Neural progenitor cell (in vitro differentiated cells): ENCODE measurements at places on chromosomes 12 and 14. TPM values are rescaled to one million over a fixed set of nuclear protein-coding genes. Genes with fewer than 3 reads are reported as not detected.

GRCh38 chr12:4960547-4960946 is 50.8 kb downstream of the KCNA1 start:
- no peak for DNase-seq

GRCh38 chr12:109253913-109254544 is 55.1 kb downstream of the FOXN4 start:
- DNase-seq, result no peak

TEX52 gene
- total RNA-seq, result not detected in 2 replicates

PTPRO gene
- 3.7 and 5.8 TPM in 2 replicates for total RNA-seq
